Fibroblast of skin of right quadriceps (primary cell): ENCODE measurements at places on chromosomes 5 and 9.
A peak's percentile ranks its signal among the peaks of the same experiment; 100 is the strongest.

GRCh38 chr9:135606885-135607259 lies 32.5 kb downstream of the GLT6D1 start:
- DNase-seq = no peak

GRCh38 chr9:86176468-86176867 lies 77.1 kb upstream of the GOLM1 start:
- no peak for DNase-seq

GRCh38 chr9:82673919-82674318 lies 389.0 kb downstream of the RASEF start:
- no peak for DNase-seq

DNA sequence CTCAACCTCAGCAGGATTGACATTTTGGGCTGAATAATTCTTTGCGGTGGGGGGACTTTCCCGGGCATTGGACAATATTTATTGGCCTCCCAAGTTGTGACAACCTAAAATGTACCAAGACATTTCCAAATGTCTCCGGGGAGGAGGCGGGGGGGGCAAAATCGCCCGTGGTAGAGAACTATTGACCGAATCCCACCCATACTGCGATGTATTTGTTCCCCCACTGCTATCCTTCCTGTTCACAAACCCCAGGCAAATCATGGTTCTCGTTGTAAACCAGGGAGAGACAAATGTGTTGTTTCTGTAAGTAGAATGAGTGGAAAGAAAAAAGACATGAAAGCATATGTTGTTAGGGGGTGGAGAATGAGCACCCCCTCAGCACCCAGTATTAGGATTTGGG lies 141.9 kb downstream of the PSAT1 start:
- no peak for DNase-seq

- no peak for DNase-seq
Observed at GRCh38 chr5:69468631-69469030, 24.0 kb upstream of the OCLN start.

DNA sequence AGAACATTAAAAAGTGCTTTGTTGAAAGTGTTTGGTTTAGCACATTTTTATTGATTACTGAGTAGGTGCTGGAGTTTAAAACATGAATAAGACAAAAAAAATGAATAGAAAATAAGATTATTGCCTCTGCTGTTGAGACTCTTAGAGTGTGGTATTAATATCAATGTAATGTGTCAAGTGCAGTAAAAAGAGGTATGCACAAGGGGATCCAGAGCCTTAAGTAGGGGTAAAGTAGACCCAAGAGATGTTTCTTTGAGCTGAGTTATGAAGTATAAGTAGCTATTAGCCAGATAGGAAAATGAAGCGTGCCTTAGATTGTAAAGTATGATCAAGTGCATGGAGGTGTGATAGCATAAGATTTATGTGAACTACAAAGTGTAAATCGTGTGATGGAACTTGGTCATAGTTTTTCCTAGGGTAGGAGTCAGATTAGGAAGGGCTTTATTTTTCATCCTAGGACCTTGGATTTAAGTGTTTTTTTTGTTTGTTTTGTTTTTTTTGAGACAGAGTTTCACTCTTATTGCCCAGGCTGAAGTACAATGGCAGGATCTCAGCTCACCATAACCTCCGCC lies 45.2 kb downstream of the NSD1 start:
- no peak for DNase-seq

- DNase-seq = no peak
Observed at GRCh38 chr9:15370466-15371447, 51.9 kb upstream of the SNAPC3 start.

DNA sequence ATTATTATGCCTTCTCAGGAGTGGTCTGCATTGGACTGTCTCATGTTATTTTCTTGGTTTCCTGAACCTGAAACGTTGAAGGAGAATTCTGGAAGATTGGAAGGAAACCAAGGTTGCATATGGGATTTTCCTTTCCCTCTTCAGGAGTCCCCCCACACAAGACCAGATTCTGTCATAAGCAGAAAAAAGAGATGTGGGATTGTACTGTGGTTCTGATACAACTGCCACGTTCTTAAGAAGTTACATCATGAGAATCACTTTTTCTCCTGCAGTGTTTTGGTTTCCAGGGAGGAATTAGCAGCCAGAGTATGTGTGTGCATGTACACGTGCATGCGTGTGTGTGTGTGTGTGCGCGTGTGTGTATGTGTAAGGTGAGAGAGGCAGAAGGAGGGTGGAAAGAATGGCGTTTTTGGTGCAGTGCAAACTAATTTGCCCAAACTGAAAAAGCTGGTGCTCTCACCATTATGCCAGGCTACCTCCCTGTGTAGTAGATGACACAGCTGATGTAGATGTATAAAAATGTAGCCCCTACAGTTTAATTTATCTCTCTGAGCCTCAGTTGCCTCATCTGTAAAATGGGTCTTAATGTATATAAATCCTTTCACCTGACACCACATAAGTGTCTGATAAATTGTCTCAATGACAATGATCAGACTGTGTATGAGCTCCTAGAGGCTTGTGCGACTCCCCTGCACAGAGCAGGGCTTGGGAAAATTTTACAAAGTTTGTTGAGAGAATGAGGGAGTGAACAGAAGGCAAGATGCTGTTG lies 38.6 kb downstream of the RALGPS1 start:
- DNase-seq = peak; percentile 81

GRCh38 chr5:78601559-78602314 lies 46.8 kb downstream of the LHFPL2 start:
- DNase-seq = peak; percentile 65

DNA sequence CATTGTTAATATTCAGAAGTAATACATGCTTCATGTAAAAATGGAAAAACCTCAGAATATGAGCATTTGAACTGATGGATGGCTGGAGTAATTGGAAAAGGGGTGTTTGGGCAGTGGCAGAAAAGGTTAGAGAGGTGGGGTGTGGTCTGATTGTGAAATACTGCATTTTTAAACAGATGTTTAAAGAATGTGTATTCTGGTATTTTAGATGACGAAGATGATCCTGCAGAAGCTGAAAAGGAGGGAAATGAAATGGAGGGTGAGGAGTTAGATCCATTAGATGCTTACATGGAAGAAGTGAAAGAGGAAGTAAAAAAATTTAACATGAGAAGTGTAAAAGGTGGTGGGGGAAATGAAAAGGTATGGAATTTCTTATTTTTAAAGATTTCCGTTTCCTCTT lies 18.8 kb downstream of the DDX46 start:
- DNase-seq = no peak

- no peak for DNase-seq
Observed at GRCh38 chr5:132420706-132421272, 51.3 kb downstream of the SLC22A5 start.

DNA sequence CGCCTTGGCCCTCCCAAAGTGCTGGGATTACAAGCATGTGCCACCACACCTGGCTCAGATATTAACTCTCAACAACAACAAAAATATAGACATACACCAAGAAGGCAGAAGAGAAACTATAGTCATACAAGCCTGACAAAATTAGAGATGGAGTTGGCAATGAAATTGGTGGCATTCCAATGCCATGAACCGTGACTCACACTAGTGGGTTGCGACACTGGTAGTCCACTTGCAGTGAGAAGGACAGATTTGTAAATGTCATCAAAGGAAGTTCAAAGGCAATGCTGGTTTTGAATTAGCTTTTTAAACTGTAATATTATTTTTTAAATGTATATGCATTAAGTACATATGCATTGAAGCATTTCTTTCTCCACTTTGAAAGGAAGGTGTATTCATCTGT lies 8.5 kb upstream of the DNAJC25 start:
- peak; percentile 75 for DNase-seq

DNA sequence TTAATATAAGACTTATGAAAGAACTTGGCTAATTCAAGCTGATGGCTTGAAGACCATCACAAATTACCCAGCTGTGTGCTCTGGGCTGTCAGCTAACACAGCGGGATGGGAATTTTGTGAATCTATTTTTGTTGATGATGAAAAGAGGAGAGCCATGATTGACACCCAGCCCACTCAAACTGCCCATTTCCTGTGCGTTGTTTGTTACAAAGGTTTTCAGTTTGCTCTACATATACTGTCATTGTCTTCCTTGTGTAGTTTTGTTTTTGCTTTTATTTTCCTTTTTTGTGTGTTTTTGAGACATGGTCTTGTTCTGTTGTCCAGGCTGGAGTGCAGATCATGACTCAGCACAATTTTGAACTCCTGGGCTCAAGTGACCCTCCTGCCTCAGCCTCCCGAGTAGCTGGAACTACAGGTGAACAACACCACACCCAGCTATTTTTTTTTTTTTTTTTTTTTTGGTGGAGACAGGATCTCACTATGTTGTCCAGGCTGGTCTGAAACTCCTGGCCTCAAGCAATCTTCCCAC lies 400.3 kb downstream of the ICE1 start:
- no peak for DNase-seq

DNA sequence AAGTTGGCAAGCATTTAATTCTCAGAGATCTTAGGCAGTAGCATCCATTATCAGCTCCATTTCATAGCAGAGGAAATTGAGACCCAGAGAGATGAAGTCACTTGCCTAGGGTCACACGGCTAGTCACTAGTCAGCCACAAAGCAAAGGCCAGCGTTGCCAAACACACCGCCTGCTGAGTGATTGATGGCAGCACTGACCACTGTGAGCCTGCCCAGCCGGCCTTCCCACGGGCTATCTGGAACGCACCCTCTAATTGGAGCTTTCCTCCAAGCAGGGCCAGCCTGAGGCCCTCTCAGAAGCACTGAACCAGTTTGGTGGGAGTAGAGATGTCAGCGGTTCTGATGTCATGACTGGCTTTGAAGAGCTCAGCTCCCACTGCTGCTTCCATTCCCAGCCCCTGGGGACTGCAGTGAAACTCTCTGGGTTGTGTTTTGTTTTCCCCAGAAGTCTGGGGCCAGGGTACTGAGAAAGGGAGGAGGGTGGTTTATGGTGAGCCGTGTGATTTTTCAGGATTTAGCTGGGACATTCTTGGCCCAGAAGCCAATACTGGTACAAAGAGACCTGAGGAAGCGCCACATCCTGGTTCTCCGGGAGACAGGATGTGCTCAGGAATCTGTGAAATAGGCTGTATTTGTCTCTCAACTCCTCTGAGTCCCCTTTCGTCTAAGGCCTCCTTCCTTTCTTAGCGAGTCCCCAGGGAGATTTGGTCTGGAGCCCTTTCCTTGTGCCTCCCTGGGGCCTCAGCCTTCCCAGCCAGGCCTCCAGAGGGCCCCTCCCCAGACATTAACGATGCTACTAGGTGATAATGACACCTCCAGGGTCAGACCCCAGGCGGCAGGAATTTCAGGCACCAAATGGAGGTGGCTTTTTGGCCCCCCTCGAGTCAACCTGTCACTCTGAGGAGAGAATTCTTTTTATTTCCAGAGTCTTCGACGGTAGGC lies 44.5 kb downstream of the SPRY4 start:
- DNase-seq = peak; percentile 22

GRCh38 chr5:52448111-52448510 lies 339.6 kb upstream of the ITGA1 start:
- DNase-seq = no peak

- no peak for DNase-seq
Observed at GRCh38 chr5:116388564-116389258, 185.9 kb downstream of the SEMA6A start.

DNA sequence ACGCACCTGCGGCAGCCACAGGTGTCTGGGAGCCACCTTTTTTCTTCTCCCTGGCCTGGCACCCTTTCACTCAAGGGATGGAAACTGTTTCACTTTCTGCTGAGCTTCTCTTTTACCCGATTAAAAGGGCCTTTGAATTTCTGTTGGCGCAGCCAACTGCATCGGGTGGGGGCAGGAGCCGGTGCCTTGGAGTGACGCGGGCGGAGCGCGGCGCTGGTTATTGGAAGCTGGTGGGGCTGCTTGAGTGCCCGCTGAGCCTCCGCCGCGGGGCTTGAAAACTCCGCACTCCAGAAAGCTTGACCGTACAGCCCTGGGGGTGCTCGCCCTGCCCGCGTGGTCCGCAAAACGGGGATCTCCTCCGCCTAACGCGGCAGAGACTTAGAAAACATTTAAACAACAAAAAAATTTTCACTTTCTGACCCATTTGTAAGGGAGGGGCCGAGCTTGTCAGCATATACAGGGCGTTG lies 52.0 kb upstream of the TJP2 start:
- DNase-seq = peak; percentile 37

- DNase-seq = no peak
Observed at GRCh38 chr5:93887678-93888077, 146.3 kb upstream of the POU5F2 start.

DNA sequence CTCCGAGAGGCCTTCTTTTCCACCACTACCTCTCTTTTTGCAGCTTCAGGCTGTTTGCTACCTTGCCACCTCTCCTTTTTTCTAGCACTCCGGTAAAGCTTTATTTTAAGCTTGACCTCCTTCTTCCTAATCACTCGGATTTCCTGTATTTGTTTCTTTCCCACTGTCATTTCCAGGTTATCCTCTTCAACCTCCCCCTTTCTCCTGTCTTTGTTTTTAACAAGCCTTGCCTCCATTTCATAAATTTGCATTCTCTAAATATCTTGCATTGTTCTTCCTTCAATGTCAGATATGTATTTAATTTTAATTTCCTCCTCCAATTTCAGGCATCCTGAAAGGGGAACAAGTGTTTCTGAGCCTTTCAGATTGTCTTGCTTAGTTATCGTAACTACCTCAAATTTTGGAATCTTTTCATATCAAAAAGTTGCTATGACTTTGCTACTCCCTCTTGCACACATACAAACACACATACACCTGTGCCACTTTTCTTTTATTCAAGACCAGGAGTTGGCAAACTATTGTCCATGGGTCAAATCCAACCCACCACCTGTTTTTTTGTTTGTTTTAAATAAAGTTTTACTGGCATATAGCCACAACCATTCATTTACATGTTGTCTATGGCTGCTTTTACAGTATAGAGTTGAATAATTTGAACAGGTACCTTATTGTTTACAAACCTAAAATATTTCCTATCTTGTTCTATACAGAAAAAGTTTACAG lies 22.7 kb downstream of the DPYSL3 start:
- DNase-seq = no peak

- no peak for DNase-seq
Observed at GRCh38 chr9:89792189-89793123, 187.6 kb downstream of the GADD45G start.

DNA sequence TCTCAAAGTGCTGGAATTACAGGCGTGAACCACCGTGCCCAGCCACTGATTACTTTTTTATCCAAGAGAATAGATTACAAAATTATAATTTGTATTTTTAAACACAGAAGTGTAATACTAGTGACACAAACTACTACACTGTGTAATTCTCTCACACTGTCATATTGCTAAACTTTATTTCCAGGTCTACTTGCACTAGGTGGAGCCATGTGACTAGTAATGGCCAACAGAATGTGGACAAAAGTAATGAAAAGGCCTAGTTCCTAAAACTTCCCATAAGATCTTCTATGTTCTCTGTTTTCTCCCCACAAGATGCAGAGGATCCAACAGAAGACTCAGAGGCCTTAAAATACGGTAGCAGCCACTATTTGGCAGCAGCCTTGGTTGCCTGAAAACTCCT lies 27.3 kb downstream of the NADK2 start:
- DNase-seq = no peak

GRCh38 chr5:14946815-14947620 lies 75.4 kb upstream of the ANKH start:
- DNase-seq = peak; percentile 7

- no peak for DNase-seq
Observed at GRCh38 chr5:139901986-139902385, 106.4 kb downstream of the PSD2 start.

GRCh38 chr9:73219985-73220626 lies 68.4 kb downstream of the ANXA1 start:
- peak; percentile 26 for DNase-seq
